ENCODE measurements at places on chromosomes 7 and 10.

- no peak for DNase-seq
Measured at GRCh38 chr7:130397758-130398073, 17.4 kb downstream of the CPA1 start.

DNA sequence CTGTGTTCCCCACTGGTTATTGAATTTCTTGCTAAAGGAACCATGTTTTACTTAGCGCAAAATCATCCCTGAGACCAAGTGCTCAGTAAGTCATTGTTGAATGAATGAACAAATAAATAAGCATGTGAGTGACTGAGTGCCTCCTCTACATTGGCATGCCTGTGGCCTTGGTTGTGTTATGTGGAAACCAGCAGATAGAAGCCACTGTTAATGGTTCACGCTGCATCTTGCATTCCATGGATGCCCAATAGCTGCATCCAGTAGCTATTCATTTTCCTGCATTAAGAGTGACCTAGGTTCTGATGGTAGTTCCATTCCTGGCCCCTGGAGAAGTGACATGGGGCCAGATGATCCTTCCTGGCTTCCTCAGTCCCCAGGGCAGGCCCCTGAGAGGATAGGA, 113.3 kb upstream of the BMPER start:
- DNase-seq = no peak

DNA sequence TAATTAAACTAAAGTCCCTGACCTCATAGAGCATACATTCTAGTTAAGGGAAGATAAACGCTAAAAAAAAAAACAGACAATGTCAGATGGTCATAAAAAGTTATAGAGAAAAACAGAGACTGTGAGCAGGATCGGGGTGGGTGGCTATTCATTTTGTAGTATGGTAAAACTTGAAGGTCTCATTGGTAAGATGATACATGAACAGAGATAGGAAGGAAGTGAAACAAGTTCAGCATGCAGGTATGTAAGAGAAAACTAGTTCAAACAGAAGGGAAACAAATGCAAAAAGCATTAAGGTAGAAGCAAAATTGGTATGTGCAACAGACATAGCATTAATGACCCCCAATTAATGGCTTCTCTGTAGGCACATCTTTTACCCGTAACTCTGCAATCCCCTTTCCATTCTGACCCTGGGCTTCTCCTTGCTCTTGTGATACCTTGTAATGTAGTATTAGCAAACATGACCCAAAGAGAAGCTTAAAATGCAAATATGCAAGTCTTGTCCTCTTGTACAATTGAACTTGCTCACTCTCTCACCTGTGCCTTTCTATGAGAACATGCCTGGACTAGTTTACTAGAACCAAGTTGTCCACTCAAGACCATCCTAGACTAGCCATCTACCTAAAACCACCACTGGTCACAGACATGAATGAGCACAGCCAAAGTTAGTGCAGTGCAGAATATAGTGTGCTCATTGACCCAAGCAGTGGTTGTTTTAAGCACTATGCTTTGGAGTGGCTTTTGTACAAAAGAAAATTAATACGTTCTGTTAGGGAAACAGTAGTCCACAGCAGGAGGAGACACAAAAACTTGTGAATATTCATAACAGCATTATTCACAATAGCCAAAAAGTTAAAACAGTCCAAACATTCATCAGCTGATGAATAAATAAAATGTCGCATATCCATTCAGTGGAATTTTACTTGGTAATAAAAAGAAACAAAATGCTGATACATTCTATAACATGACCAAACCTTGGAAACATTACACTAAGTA, 57.0 kb downstream of the BRAF start:
- DNase-seq = no peak

DNA sequence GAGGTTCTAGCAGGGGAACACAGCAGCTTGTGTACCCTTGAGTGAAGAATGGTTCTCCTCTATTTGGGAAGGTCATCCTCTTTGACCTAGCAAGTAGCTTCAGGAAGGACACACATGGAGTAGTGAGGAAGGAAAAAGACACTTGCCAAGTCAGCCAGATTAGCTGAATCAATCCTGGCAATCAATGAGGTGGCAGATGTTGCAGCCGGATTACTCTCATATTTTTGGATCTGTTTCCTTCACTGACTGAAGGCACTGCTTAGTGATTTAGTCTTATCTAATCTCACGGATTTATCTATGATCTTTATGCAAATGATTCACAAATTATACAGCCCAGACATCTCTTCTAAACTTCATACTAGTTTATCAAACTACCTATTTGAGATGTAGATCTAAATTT, 218.8 kb downstream of the GPR158 start:
- no peak for DNase-seq

- no peak for DNase-seq
Measured at GRCh38 chr10:74445493-74445892, 294.5 kb downstream of the ADK start.

GRCh38 chr10:30055226-30055662, 4.1 kb downstream of the JCAD start:
- no peak for DNase-seq

GRCh38 chr7:79176859-79177477, 276.5 kb downstream of the MAGI2 start:
- no peak for DNase-seq

DNA sequence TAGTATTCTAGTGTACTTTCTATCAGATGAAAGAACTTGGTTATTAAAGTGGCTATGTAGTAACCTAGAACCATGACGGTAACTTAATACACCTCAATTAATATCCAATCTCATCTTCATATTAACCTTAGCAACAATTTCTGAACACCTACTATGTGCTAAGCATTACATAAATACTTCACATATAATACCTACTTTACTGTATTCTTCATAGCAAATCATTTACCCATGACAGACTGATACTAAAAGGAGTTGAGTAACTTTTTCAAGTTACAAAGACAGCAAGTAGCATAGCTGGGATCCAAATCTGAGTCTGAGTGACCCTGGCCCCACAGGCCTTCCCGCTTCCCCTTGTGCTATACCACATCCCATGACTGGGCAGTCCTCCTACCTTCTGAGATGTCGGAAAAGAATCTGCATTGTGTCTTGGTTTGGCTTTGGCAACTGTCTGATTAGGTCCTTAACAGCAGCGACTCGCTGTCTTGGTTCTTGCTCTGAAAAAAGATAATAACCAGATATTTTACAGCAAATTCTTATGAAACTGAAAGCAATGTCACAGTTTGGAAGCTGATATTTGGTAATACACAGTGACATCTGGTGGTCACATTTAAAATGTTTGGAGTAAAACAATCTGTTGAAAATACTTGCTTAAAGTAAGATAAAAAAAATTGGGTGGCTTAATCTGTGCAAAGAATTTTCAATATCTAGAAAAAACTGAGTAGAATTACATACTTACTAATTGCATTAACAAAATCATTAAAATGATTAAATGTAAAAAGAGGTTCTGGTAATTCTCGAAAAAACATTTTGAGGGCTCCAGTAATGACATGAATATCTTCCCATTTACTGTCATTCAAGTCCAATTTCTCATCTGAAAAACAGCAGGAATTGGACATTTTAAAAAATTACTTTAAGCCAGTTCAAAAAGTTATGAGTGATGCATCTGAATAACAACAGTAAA, 120.1 kb downstream of the ARHGAP12 start:
- DNase-seq = no peak

DNA sequence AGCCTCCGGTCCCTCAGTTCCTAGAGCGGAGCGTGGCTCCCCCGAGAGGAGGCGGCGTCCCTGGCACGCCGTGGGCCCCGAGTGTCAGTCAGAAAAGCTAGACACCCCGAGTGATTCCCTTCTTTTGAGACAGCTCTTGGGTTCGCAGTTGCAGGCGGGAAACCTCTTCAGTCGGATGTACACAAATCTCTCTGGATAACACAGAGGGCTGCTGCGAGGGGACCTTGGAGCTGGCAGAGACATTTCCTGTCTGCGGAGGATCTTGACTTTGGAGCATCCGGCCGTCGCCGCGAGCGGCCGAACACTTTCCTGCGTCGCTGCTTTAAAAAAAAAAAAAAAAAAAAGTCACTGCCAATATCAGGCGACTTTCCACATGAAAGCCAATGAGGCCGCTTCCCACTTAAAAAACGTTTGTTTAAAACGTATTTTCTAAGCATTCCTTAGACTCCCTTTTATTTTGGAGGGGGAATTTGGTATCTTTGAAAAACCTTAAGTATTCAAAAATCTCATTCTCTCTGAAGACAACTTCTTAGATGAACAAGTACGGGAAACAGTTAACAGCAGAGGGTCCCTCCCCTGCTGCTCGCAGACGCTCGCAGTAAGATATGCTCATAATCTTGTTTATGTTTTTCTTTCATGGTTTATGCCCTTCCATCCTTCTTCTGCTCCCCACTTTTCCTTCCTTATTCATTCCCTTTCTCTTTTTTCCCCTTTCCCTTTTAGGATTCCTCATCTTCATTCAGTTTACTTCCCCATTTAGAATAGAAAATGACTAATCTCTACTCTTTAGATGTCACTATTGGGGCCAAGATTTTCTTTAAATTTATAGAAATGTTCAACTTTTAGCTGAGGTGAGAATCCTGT, 10.0 kb downstream of the HHEX start:
- DNase-seq = no peak

GRCh38 chr10:131280101-131280500, 31.4 kb downstream of the TCERG1L start:
- DNase-seq = no peak

- DNase-seq = no peak
Measured at GRCh38 chr10:122292376-122292775, 21.3 kb downstream of the BTBD16 start.

GRCh38 chr7:99290980-99291607, 18.5 kb downstream of the MYH16 start:
- DNase-seq = no peak
